Smooth muscle cell of the pulmonary artery (primary cell): ENCODE measurements at places on chromosomes 2 and 18. TPM values are rescaled to one million over a fixed set of nuclear protein-coding genes. Genes with fewer than 3 reads are reported as not detected.

The ECEL1 gene
- 0.52 TPM in 1 of 2 replicates, not detected in the other for total RNA-seq

The ABCG5 gene
- not detected in 2 replicates for total RNA-seq

The LRRTM1 gene
- total RNA-seq, result not detected in 2 replicates

The MSTN gene
- 0.10 and 0.13 TPM in 2 replicates for total RNA-seq

The AFF3 gene
- 3.4 and 7.5 TPM in 2 replicates for total RNA-seq

The FAM237A gene
- total RNA-seq, result not detected in 2 replicates

The LRRC30 gene
- total RNA-seq, result not detected in 2 replicates

The CELF4 gene
- not detected in 2 replicates for total RNA-seq

The SPP2 gene
- total RNA-seq, result not detected in 2 replicates

The RASGRP3 gene
- total RNA-seq, result 2.1 and 3.0 TPM in 2 replicates

The RNF149 gene
- total RNA-seq, result 48.2 and 57.4 TPM in 2 replicates

The ST3GAL5 gene
- total RNA-seq, result 10.1 and 13.9 TPM in 2 replicates

The SNTG2 gene
- 0.07 and 0.26 TPM in 2 replicates for total RNA-seq

The ITPRIPL1 gene
- 0.26 and 1.3 TPM in 2 replicates for total RNA-seq

The SEPTIN10 gene
- 96.1 and 111 TPM in 2 replicates for total RNA-seq
